ENCODE measurements at places on chromosomes 7 and 10.
A peak's percentile ranks its signal among the peaks of the same experiment; 100 is the strongest.

GRCh38 chr10:101031796-101032636, 982 bp downstream of the SFXN3 start:
- peak; percentile 72 for DNase-seq

- DNase-seq, result no peak
These were observed 6.6 kb downstream of the RASGEF1A start for GRCh38 chr10:43260117-43260761.

DNA sequence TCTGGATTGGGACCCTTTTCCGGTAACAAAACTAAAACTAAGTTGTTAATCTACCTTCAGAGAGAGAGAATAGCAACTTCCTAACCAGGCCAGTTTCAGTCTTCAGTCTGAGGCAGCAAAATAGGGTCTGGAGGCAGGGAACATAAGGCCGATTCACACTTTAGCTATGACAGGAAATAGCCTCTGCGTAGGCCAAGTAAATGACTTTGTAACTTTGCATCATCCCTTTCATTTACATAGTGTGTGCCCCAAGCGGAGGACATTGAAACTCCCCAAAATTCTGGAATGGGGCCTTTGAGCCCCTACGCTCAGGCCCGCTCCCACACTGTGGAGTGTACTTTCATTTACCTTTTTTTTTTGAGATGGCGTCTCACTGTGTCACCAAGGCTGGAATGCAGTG, 1.7 kb upstream of the UPP1 start:
- DNase-seq, result no peak

- no peak for DNase-seq
These were observed 492.9 kb upstream of the FOXK1 start for GRCh38 chr7:4189131-4189570.

- DNase-seq, result no peak
These were observed 26.6 kb upstream of the LIPN start for GRCh38 chr10:88733215-88733614.

DNA sequence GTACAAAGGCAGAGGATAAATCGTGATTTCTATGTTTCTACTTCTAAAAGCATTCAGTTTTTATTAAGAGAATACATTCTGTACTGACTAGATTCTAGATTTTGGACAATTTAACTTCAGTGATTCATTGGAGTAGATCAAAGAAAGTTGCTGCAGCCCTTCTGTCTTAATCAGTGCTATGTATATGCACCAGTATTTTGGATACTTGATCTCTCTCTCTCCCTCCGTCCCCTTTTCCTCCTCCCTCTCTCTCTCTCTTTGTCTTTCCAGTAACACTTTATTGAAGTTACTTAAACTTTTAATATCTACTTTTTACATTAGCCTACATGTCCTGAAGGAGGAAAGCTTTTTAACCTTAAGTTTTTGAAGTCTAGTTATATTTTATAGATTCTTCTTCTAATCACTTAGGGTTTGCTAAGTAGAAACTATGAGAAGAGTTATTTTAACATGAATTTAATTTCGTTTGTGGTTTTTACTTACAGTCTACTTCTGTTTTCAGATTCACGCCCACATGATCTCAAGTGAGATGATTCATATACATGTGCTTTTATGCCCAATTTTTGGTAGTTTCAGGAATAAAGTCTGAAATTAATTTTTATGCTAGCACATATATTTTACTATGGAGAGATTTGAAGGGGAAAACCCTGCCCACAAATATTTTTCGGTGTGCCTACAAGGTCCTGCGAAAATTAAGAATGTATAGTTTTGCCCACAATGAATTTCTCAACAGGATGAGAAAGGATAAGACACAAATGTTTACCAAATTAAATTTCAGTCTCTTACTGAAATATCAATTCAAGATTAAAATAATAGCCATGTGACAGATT, 9.1 kb downstream of the MDFIC start:
- DNase-seq, result no peak

DNA sequence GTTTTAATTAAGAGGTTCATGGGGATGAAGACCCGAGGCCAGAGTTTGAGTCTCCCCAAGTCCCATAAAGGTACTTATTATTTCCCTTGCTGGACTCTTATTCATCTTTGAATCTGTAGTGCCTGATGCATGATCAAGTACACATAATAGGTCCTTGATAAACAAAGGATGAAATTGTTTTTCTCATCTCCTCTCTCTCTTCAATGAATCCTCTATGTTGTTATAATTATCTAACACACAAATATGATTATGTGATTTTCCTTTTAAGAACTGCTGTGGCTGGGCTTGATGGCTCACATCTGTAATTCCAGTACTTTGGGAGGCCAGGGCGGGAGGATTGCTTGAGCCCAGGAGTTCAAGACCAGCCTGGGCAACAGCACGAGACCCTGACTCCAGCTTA, 117.7 kb downstream of the BAMBI start:
- no peak for DNase-seq

DNA sequence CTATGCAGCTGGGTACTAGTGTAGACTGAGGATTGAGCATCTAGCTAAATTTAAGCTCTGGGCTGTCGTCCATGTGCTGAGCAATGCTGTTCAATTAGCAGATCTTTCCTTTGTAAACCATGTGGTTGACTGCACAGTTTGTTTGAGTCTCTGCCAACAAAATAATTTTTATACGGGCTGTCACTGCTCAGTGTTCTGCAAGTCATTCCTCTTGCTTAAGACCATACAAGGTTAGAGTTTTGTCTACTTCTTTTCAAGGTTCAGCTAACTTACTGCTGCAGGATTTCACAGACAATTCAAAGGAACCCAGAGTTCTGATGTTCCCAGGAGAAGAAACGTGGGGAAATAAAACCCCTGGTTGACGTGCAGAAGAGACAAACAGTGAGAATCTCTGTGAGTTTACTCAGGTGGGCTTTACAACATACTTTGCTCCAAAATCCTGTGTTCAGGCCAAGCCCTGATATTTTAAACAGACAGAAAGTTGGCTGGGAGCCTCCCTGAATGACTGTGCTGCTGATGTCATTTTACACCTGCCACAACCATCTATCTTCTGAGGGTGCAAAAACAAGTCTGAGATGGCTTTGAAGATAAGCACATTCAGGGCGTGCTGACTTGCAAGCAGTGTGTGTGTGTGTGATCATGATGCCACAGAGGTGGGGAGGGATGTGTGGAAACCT, 177.1 kb upstream of the SVIL start:
- DNase-seq, result no peak

- no peak for DNase-seq
These were observed 375.0 kb upstream of the SEMA3C start for GRCh38 chr7:81293806-81294205.

DNA sequence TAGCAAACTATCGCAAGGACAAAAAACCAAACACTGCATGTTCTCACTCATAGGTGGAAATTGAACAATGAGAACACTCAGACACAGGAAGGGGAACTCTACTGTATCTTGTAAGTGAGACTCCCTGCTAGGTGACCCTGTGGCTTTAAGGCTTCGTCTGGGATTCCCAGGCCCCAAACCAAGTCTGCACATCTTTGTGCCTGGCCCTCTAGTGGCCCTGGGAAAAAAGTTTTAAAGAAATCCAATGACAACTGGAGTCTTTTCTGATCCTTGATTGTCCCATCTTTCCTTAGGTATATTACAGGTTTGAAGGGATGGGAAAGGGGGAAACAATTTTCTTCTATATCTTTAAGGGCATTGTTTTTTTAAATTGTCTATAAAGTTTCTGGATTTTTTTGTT, 10.6 kb upstream of the LIPM start:
- DNase-seq, result no peak

DNA sequence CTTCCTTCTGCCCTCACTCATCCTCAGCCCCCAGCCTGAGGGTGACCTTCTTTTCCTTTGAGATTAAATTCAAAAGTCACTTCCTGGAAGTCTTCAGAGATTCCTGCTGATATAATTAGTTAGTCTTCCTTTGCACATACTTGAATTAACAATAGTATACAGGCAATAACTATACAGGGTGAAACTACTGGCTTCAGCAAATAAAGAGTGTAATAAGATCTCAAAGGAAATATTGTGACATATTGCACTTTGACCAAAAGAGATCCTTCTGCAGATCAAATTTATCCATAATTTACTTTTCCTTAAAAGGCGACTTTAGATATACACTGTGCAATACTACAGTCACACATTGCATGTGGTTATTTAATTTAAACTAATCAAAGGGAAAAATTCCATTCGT, 123.8 kb downstream of the SEMA3A start:
- no peak for DNase-seq

DNA sequence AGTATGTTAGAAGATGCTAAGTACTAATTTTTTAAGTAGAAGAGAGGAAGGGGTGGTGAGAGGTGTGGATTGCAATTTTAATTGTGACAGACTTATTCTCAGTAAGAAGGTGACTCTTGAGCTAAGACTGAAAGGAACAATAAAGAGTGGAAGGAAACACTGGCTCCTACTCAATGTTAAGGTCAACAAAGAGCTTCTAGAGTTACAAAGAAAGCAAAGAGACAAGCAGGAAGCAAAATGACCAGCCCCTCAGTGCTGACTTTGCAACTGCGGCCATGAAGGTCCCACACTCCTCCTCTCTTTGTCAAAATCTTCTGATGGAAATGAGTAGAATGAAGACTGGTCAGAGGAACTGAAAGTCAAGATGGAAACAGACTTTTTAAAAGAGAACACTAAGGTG, 79.9 kb upstream of the FOXI2 start:
- no peak for DNase-seq

GRCh38 chr7:108581655-108582491, 12.2 kb downstream of the DNAJB9 start:
- DNase-seq, result no peak

DNA sequence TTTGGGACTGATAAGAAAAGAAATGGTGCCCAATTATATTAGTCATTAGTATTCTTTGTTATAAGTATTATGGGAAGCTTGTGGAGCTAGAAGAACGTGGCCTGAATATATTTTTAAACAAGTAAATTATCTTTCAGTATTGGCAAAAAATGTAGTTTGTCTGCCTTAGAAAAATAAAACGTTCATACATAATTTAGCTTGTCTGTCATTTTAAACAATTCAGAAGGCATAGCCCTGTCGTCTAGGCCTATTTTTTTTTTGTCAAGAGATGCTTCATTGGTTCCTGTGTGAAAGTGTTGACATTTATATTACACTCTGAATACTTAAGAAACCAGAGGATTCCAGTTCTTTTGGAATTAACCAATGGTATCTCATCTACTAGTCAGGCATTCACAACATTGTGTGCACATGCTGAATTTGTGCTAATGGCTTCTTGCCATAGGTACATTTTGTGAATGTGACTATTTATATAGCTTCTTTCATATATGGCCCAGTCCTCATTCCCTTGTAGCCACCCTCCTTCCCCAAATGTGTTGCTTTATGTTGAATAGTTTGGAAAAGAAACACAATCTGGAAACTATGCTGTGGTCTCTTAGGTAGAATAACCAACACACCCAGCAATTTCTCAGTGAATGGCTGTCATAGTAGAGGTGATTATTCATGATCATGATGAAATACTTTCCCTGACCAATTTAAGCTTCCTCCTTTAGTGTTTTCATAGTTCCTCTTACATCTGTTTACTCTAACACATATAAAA, 435.8 kb downstream of the EXOC4 start:
- DNase-seq, result no peak

GRCh38 chr7:34823650-34824258, 165.7 kb downstream of the NPSR1 start:
- peak; percentile 6 for DNase-seq

DNA sequence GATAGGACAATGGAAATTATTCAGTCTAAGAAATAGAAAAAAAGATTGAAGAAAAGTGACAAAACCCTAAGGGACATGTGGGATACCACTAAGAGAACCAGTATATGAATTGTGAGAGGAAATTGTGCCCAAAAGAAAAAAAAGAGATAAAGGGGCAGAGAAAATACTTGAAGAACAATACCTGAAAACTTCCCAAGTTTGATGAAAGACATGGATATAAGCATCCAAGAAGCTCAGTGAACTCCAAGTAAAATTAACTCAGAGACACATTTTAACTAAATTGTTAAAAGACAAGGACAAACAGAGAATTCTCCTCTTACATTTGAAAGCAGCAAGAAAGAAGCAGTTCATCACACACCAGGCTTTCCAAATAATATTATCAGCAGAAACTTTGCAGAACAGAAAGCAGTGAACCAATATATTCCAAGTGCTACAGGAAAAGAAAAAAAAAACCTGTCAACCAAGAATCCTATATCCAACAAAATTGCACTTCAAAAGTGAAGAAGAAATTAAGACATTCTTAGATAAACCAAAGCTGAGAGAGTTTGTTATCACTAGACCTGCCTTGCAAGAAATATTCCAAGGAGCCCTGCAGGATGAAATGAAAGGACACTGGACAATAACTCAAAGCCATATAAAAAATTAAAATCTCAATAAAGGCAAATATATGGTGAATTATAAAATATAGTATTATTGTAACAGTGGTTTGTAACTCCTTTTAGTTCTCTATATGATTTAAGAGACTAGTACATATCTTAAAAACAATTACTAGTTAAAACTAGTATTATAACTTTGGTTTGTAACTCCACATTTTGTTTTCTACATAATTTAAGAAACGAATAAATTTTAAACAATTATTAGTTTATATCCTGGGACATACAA, 470.0 kb downstream of the PTPRN2 start:
- DNase-seq, result no peak

DNA sequence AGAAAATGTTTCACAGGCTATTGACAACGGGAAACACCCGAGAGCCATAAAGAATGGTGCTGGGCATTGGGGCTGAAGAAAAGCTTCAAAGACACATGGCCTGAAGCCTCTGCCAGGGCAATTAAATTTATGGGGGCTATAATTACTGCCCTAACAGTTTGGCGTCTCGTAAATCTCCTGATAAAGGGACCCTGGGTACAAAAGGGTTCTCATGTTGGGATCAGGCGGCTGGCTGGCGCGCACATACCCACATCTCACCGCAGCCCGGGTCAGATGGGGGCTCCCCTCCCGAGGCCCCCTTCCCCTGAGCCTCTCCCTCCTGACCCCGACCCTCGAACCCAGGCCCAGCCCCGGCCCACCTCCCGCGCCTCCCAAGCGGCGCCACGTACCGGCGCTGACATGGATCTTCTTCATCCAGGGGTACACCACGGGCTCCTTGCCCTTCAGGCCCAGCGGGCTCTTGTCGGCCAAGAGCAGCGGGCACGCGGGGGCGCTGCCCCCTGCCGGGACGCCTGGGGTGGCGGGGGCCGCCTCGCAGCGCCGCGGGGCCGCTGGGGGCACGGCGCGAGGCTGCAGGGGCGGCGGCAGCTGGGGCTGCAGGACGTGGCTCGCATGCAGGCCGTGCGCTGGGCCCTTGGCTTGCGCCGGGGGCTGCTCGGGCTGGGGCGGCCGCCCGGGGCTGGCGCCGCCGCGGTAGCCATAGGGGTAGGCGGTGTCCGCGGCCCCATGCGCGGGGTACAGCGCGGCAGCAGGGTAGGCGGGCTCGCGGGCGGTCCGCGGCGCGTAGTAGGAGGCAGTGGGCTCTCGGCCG, 623 bp downstream of the HOXA4 start:
- DNase-seq, result no peak
